Endodermal cell (in vitro differentiated cells): ENCODE measurements at places on chromosomes 1 and 21.

DNA sequence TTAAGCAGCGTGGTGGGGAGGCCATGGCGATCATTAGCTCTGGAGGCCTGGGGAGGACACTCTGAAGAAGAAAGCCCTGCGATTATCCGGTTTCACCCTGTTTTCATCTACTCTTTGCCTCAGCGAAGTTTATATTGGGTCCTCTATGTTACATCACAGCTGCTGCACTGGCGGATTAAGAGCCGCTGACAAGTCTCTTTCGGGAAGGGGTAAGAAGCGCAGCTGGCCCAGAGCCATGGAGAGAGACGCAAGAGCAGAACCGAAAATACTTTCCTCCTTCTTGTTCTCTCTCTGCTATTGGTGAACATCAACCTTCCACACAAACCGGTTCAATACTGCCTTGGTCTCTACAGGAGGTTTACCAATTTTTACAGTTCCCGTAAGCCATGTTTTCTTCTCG lies 291.5 kb downstream of the FAM72C start:
- DNase-seq = no peak

DNA sequence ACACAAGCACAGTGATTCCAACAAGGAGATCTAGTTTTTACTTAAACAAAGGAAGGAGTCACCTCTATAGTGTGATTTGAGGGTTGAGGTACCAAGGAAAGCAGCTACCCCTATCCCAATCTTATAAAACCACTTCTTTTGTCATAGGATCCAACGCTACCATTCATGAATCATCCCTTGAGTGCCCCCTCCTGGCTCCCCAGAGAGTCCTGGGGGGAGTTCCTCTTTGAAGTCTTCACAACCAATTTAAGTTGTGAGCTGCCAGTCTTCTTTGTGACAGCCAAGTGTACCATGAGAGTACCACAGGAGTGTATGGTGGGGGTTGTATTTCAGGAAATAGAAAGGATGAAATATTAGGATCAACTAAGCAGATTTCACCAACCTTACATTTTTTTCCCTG lies 39.1 kb upstream of the NHLH2 start:
- DNase-seq = peak; percentile 82

- no peak for DNase-seq
These were observed 127.8 kb downstream of the GABPA start for GRCh38 chr21:25862596-25862995.

DNA sequence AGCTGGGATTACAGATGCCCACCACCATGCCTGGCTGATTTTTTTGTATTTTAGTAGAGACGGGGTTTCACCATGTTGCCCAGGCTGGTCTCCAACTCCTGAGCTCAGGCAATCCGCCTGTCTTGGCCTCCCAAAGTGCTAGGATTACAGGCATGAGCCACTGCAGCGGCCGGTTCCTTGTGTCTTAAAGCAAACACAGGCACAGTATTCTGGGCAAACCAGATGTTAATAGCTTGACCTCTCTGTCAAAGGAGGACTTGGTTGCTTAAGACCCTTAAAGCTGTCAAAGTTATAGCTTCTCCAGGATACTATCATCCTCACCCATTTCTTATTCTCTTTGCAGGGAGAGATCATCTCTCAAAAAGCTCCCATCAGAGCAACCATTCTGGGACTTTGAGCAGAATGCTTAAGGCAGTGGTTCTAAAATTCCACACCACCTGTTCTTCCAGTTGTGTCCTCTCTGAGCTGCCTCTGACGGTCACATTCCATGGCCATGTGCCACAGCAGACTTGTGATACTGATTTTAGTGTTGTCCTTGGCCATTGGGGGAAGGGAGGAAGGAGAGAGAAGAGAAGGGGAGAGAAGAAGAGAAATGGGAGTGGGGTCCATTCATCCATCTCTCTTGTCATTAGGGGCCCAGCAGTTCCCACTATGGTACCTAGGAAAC lies 81.8 kb downstream of the PBX1 start:
- DNase-seq = no peak
